D721Med (cell line): ENCODE measurements at places on chromosomes 13 and 19.

DNA sequence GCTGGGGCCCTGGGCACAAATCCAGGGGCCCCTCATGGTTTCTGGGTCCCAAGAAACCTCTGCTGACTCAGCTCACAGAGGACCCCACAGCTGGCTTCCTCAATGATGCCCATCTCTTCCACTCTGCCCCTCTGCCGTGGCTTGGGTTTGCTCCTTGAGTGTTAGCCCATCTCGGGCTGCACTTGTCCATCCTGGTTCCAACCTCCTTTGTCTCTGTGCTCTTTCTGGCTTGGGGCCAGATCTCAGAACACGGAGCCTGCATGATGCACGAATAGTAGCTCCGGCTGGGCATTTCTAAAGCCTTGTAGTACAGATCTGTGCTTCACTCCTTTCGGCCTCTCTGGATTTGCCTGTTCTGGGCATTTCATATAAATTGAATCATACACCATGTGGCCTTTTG lies 53.8 kb downstream of the F2RL3 start:
- no peak for DNase-seq

DNA sequence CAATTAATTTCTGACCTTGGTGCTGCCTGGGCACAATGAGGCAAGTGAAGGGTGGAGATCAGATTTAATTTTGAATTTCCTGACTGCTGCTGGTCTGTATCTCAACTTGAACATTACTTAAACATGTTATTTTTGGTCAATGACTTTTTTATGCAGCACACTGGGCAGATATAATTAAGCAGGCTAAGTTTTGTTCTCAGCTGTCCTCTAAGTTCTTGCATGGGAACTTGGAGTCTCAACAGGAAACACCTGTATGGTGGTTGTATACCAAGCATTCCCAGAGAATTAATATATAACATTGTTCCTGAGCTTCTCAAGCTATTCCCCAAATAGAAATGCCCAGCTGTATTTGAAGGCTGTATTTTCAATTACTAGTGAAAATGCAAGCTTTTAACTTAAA lies 113.5 kb upstream of the EDNRB start:
- no peak for DNase-seq

GRCh38 chr13:41802043-41802683 lies 158.7 kb downstream of the VWA8 start:
- DNase-seq, result no peak

GRCh38 chr13:73304442-73304841 lies 245.6 kb downstream of the KLF5 start:
- DNase-seq, result no peak

DNA sequence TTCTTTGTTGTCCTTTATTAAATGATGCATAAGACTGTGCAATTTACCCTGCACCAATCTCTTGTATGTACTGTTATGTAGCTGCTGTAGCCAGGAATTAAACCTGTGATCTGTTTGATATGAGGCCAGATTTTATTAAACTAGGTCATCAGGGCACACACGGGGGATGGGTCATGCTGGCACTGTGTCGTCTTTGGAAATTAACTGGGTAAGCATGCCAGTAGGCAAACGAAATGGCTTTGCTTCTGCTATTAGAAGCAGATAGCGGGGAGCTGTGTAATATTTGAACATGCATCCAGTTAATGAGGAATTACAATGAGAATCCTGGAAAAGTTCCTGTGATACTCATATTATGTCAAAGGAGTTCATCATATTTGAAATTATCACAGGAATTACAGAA lies 23.5 kb downstream of the MTUS2 start:
- DNase-seq, result no peak

DNA sequence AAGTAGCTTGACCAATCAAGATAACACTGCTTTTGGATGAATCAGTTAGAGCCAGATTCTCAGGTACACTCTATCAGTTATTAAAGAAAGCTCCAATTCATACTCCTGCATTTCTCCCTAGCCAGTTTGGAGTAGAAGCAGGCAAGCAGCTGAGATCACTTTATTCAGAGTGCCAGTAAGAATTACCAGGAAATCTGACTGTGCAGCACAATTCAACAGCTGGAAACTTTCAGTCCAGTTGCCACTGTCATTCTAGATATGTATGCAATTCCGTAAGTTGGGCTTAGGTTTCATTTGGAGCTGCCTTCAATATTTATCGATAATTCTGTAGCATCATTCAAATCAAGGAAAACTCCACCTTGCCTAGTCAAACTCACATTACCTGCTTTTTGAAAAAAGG lies 2625.6 kb upstream of the PCDH20 start:
- no peak for DNase-seq

- no peak for DNase-seq
Observed at GRCh38 chr13:79647533-79647932, 166.6 kb downstream of the NDFIP2 start.

- DNase-seq, result no peak
Observed at GRCh38 chr13:113364311-113364889, 470 bp upstream of the GRTP1 start.

DNA sequence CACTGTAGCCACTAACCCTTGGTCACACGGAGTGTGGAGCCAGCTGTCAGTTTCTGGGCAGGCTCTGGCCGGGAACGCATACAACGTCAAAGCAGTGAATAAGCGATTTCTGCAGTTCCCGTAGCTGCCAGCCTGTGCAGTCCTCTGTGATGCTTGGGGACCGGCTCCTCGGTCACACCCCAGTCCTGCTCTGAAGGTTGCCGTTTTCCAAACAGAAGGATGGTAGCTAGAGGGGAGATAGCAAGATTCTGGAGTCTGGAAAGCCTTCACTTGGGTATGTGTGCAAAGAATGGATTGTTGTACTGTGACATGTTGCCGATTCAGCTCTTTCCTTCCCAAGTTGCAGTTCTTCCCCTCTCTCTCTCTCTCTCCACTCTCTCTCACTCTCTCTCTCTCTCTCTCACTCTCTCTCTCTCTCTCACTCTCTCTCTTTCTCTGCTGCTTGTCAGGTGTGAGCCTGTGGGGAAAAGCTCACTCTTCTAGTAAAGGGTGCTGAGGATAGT lies 38.7 kb upstream of the C1QTNF9 start:
- DNase-seq, result no peak

GRCh38 chr13:93249364-93250306 lies 23.0 kb downstream of the GPC6 start:
- no peak for DNase-seq

DNA sequence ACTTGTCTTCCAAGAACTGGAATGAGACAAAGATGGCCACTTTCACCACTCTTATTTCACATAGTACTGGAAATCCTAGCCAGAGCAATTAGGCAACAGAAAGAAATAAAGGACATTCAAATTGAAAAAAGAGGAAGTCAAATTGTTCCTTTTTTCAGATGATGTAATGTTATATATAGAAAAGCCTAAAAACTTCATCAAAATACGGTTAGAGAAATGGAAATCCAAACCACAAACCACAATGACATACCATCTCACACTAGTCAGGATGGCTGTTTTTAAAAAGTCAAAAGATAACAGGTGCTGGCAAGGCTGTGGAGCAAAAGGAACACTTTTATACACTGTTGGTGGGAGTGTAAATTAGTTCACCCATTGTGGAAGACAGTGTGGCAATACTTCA lies 113.3 kb upstream of the SPRY2 start:
- DNase-seq, result no peak

DNA sequence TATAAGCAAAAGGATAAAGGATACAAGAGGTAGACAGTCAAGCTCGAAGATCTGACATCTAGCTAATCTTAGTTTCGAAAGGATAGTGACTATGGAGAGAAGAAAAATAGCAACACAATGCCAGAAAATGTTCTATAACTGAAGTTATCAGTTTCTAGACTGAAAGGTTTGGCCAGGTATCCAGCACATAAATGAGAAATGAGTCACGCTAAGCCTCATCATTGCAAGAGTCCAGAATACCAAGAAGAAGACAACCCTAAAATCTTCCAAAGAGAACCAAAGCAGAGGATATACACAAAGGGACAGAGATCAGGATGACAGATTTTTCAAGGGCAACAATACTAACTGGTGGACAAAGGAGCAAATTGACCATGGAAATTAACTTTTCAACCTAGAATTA lies 237.0 kb downstream of the POSTN start:
- DNase-seq, result no peak

- no peak for DNase-seq
Observed at GRCh38 chr13:30140973-30141372, 166.4 kb downstream of the KATNAL1 start.

DNA sequence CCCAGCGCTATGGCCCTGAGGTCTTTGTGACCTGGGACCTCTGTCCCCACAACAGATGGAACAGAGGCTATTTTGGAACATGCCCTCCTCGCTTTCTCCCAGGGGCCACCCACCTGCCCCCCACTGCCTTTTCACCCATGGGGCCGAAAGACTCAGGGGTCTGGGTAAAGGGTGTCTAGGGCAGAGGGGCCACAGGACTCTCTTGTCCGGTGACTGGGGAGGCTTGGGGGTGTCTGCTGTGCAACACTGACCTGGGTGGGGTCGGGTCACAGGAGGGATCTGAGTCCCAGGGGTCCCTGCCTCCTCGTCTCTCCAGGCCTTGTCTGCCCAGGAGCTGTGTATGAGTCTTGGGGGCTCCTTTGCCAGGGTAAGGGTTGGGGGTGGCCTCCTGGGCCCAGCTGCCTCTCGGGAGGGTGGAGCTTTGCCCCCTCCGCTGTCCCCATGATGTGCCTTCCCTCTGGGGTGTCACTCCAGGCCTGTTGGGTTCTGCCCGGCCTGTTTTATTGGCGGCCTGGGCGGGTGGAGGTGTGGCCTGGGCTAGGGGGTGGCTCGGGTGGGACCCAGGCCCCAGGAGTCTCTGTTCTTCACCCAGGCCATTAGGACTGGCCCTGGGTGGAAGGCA lies 2.1 kb downstream of the ARID3A start:
- no peak for DNase-seq
